ENCODE measurements at places on chromosomes 13 and 19.
A peak's percentile ranks its signal among the peaks of the same experiment; 100 is the strongest.

GRCh38 chr13:93226623-93227279 lies at the start of gene GPC6:
Gene GPC6, plus strand, starts transcription at chr13:93226807.
- peak; percentile 86 for DNase-seq

DNA sequence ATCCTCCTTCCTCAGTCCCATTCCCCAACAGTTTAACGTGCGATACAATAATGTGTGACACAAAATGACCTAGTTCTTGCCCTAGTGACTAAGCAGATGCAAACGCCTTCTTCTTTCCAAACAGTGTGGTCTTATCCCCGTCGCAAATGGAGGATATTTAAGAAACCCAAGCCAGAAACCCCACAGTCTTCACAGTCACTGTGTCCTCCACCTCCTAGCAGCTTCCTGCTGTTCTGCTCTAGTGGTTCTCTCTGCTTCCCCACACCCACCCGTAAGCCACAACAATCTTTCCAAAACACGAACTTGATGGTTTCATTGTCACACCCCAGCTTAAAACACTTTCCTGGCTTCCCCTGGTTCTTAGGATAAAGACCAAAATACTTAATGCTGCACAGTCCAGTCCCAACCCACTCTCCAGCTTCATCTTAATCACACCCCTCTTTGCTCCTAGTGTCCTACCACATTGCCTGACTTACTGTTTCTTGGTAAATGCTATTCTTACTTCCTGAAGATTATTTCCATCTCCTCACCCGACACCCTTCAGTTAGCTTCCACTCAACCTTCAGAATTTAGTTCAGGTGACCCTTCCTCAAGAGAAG lies 32.3 kb downstream of the ITM2B start:
- no peak for DNase-seq

DNA sequence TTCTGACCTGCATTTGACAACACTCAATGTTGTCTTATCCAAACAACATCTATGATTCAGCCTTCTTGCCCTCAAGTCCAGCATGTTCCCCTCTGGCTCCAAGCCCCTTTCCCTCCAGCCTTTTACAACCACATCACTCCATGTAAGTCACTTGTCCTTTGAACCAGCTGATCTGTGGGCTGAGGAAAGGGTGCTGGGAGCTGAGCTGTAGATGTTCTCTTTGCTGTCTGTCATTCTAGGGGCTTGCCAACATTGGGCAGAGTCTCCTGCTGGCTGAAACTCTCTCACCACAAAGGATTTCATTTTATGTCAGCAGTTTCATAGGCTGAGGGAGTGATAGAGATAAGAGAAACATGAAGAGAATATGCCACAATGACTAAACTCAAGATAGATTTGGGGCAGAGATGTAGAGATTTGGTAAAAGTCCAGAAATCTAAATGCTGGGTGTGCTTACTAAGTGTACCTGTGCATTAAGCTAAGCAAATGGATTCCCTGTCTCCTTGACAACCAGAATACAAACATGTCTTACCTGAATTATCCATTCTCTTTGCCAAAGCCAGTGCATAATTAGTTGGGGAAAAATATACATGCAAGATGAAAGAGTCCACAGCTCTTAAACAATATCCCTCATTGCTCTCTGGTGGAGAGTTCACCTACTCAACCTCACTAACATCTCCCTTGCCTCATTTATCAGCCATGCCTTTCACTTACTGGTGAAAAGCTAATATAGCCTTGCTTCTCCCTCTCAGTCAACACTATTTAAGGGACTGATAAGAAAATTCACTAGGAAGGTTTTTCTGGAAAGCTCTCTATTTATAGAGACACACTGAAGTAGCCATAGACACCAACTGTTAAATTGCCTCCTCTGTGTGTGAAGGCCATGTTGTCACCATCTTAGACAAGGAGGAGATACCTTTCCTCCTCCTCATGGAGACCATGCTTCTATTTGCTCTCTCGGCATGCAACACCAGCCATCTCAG lies 175.5 kb upstream of the SERP2 start:
- DNase-seq = no peak

DNA sequence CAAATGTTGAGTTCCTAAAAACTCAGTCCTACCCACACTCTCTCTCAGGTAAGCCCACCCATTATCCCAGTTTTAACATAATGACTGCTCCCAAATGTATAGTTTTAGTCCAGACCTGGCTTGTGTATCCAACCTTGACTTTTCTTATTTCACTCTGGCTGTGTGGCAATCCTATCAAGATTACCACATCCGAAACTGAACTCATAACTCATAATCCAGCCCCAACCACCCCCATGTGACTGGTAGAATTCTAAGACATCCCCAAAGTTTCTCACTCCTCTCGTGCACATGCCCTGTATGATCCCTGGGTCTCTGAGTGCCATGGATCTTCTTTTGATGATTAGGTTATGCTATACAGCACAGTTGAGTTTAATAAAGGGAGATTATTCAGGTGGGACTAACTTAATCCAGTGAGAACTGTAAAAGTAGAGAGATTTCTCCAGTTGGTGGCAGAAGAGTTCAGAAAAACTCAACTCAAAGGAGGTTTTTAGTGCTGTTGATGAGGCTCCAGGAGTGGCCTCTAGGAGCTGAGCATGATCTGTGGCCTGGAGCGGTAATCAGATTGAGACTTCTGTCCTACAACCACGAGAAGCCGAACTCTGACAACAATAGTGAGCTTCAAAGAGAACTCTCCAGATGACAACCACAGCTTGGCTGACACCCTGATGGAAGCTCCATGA lies 413.4 kb downstream of the ZNF536 start:
- no peak for DNase-seq

DNA sequence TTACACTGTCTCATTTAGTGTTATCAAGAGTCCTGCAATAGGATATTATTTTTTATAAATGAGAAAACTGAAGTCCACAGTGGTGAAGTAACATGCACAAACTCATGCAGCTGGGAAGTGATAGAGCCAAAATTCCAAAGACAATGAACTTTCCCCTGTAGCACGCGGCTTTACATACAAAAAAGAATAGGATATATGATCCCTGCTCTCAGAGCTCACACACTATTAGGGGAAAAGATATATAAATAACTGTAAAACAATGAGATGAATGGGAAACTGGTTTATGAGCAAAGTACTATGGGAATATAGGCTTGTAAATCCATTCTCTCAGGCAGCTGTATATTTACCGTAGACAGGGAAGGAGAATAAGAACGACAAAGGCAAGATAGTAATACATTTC lies 39.7 kb downstream of the THSD1 start:
- no peak for DNase-seq

DNA sequence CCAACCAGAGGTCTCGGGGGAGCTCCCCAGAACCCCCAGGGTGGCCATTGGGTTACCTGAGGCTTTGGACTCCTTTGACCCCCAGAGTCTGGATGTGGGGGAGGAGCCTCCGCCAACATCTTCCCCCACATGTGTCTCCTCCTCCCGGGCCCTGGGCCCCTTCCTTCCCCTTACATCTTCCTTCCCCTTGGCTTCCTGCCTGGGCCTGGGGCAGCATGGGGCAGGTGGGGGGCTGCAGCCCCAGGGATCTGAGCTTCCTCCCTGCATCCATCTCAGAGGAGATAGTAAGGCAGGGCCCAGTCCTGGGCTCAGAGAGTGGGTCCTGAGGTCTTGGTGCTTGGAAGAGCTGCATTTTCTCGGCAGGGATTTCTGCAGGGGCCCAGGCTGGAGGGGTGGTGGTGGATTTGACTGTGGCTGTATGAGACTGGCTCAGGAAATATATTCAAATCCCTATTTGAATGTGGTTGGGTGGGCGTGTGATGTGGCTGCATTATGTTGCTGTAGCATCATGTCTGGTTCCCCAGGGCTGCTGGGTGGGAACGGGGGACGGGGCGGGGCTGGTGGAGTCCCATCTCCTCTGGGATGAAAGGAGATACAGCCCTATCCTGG lies 919 bp downstream of the VAV1 start:
- no peak for DNase-seq

- DNase-seq = no peak
These were observed 10.4 kb upstream of the SLC25A41 start for GRCh38 chr19:6443986-6444385.

Data from right renal cortex interstitium (tissue), 3 donors.